Activated CD8-positive, alpha-beta T cell treated with anti-CD3 and anti-CD28 coated beads for 36 hours (primary cell): ENCODE measurements at places on chromosomes 12 and 14. TPM values are rescaled to one million over a fixed set of nuclear protein-coding genes. Genes with fewer than 3 reads are reported as not detected.

The DEPDC4 gene
- 1.6 TPM for total RNA-seq

The CPNE8 gene
- 1.4 TPM for total RNA-seq

The KRT7 gene
- 2.1 TPM for total RNA-seq

The LMNTD1 gene
- not detected for total RNA-seq

The C1S gene
- 1.7 TPM for total RNA-seq

The CNPY2 gene
- total RNA-seq: 81.7 TPM

The MYF6 gene
- not detected for total RNA-seq

The CLEC7A gene
- not detected for total RNA-seq
